NCI-H2107 (cell line): ENCODE measurements at places on chromosomes 6 and 20.

DNA sequence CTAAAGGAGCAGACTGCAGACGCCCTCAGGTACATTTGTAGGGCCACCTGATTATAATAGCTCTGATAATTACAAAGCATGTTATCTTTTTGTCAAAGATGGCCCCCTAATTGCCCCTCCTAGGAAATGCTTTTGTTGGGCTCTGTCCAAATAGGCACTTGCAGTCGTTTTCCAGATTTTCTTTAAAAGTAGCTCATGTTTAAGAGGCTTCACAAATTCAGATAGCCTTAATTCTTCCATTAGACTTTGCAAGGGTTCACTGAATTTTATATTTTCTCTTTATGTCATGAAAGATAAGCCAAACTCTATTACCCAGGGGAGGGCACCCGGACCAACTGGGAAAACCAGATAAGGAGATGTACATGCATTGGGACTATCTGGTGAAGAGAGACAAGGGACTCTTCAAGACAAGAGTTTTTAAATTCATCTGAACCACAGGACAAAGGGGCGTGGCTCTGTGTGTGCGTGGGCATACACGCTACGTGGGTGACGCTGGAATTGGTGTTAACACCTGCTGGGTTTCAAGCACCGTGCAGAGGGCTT is 95.6 kb downstream of the TOX2 start:
- no peak for DNase-seq

DNA sequence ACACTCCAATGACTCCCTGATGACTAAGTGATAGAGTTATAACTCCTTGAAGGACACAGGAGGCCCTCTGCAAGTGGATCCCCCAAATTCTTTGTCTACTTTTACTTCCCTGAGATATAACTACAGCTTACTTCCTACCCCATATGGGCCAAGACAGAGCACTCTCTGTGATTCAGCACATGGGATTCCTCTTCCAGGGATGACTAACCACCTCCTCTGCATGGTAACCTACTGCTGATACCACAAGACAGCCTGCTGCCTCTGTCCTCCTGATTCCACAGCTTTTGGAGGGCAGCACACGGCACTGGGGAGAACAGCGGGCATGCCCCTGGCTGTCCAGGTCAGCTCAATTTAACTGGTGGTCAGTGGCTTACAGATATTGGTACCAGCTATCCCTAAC is 675.7 kb upstream of the AGPAT4 start:
- no peak for DNase-seq

DNA sequence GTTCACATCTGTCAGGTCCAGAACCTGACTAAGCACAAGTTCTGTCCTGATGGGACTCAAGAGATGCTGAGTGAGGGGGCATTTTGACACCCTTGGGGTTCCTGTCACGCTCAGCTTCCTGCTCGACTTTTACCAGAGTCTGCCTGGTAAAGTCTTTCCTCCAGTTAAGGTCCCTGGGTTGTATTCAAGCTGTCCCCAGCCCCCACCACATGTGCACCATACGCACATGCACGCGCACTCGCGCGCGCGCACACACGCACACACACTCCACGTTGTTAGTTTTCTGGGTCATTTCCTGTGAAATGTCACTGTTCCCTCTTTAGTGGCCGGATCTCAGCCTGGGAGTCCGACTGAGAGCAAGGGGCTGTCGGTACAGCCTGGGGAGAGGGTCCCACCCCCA is 166.1 kb downstream of the GMPR start:
- DNase-seq: no peak

- DNase-seq: no peak
Measured at GRCh38 chr20:9699181-9699580, 139.7 kb downstream of the PAK5 start.

DNA sequence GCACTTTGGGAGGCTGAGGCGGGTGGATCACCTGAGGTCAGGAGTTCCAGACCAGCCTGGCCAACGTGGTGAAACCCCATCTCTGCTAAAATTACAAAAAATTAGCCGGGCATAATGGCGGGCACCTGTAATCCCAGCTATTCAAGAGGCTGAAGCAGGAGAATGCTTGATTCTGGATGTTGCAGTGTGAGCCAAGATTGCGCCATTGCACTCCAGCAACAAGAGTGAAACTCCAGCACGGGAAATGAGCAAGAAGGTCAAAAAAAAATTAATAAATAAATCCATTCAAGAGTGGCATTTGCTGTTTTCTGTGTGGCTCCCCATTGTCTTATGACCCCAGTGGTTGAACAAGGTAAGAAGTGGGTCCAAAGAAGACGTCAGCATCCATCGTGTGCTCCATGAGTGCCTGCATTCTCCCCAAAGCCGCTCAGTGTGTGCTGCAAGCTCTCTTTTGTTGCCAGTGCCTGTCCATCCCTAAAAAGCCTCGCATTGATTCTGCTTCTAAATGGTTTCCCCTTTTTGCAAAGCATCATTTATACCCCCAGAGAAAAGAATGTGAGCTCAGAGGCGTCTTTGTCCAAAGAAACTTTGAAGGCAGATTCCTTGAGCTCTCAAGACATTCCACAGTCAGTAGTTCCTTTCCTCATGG is 38.8 kb upstream of the MAP3K4 start:
- no peak for DNase-seq

- DNase-seq: no peak
Measured at GRCh38 chr20:46939031-46939965, 44.7 kb downstream of the EYA2 start.

- DNase-seq: no peak
Measured at GRCh38 chr6:34305982-34306708, 57.3 kb upstream of the SMIM29 start.

- DNase-seq: no peak
Measured at GRCh38 chr6:9699888-9700287, 715.0 kb downstream of the TFAP2A start.

DNA sequence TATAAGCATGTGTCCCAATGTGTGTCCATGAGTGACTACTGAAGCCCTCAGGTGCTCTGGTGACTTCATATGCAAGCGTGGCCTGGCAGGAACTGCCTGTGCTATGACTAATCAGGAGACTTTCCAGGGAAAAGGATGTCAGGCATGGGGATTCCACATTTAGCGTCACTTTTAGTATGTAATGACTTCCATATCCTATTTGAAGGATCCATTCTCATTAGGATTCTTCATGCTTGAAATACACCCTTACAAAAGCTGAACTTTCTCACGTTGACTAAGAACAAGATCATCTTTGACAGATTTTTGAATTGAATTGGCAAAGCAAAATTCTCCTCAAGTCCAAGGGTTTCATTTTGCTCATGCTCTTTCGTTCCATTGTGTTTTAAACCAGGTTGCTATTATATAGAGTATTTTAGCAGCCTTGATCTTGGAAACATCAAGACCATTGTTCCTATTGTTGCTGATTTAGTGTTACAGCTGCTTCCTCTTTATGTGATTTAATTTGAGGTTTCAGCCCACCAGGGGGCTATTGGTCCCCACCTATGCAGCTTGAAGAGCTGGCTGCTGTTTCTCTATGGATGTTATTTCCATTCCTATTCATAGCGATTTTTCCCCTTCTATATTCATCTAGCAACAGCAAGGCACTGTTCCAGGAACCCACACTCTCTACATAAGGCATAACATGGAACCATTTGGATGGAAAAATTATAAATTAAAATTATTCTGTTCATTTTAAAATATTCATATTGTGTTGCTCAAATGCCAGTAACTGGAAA is 418.6 kb downstream of the CDKAL1 start:
- DNase-seq: peak; percentile 56

DNA sequence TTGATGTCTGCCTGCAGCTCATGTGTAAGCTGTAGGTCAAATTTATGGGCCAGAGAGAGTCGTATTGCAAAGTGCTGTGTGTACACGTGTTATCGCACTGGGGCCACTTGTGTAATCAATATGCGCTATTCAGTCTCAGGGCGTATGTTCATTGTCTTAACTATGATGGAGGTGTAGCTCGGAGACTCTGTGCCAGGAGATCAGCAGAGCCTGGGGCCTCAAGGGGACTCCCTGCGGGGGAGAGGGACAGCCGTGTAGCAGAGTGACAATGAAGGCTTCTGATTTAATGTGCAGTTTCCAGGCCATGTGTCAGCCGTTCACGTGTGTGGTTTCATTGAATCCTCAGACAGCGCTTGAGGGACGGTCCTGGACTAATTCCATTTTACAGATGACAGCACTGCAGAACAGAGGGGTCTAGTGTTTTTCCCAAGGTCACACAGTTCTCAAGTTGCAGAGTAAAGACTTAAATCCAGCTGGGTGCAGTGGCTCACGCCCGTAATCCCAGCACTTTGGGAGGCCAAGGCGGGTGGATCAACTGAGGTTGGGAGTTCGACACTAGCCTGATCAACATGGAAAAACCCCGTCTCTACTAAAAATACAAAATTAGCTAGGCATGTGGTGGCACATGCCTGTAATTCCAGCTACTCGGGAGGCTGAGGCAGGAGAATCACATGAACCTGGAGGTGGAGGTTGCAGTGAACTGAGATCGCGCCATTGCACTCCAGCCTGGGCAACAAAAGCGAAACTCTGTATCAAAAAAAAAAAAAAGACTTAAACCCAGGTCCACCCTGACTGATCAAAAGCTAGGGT is 242.5 kb downstream of the PREX1 start:
- no peak for DNase-seq

DNA sequence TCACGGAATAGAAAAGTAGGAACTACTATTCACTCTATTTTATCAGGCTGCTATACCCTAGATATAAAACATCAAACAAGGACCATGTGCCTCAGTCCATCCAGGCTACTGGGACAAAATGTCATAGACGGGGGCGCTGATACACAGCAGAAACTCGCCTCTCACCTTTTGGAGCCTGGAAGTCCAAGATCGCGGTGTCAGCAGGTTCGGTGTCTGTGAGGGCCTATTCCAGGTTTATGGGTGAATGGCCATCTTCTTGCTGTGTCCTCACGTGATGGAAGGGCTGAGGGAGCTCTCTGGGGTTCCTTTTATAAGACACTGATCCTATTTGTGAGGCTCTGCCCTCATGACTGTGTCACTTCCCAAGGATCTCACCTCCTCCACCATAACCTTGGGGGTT is 89.5 kb downstream of the DLL1 start:
- no peak for DNase-seq

- no peak for DNase-seq
Measured at GRCh38 chr20:3174442-3175261, 1.3 kb upstream of the LZTS3 start.

DNA sequence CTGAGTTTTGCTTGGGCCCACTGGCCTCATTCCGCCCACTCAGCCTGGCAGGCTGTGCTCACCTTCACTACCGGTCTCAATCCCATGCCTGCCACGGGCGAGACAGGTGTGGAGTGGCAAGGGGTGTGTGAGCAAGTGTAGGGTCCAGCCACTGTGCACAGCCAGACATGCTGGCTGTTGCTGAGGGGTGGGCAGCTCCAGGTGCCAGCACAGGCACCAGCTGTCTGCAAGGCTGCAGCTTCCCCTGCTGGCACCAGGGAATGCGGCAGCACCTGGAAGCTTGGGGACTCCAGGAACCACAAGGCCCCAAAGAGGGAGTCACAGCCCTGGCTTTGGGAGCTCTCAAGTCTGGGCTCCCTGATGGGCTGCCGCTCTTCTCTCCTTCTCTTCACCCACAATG is 372.7 kb downstream of the CBLN4 start:
- DNase-seq: no peak

- DNase-seq: no peak
Measured at GRCh38 chr20:1338801-1339200, 9.9 kb upstream of the SDCBP2 start.

DNA sequence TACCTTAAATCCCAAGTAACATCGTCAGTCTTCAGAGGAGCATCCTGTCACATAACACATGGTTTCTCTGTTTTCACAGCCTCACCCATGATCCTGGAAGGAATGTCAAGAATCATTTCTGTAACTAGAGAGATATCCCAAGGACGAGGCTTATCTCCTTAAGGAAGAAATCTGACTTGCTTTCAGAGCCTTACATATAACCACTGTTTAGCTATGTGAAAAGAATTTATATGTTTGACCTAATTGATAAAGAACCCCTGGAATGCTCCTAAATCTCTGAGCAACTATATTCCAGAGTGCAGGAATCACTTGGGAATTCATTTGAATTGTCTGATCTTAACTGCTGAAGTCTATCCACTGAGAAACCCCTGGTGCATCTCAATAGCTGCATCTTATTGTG is 243.1 kb downstream of the ALDH8A1 start:
- DNase-seq: no peak

- no peak for DNase-seq
Measured at GRCh38 chr6:39393075-39393474, 70.6 kb upstream of the KCNK16 start.

GRCh38 chr6:70601014-70601413 is 34.3 kb downstream of the SDHAF4 start:
- DNase-seq: no peak

DNA sequence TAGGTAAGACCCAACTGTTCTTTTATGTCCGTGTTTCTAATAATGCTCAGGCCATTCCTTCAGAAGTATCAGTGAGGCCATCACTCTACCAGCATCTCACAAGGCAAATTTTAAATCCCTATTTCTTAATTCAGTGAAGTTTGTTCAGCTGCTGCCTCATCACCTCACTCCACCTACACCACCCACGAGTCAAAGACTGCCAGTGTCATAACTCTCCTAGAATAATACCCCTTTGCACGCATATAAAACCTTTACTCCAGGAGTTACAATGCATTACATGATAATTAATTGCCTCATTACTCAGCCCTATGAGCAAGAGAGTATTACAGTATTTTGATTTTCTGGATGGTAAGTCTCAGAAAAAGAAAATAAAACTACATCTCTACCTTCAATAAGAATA is 793.6 kb downstream of the TFAP2A start:
- no peak for DNase-seq
